ENCODE measurements at places on chromosomes 2 and 18.

DNA sequence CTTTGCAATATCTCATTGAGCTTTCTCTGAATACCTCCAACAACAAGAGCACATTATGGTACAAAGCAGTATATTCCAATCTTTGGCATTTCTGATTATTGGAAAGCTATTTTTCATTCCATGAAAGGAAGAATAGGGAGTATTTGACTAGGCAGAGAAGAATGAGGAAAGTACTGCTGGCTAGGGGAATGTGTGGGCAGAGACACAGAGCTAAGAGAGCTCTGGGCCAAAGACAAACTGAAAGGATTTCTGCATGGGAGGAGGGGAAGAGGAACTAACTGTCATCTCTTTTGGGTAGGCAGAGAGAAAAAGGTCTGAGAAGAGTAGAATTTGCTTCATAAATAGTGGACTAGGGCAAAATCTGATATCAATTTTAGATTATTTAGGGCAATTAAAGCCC lies 150.8 kb downstream of the CCDC85A start:
- DNase-seq, result no peak

- DNase-seq, result no peak
Observed at GRCh38 chr18:26470011-26470637, 78.2 kb downstream of the KCTD1 start.

DNA sequence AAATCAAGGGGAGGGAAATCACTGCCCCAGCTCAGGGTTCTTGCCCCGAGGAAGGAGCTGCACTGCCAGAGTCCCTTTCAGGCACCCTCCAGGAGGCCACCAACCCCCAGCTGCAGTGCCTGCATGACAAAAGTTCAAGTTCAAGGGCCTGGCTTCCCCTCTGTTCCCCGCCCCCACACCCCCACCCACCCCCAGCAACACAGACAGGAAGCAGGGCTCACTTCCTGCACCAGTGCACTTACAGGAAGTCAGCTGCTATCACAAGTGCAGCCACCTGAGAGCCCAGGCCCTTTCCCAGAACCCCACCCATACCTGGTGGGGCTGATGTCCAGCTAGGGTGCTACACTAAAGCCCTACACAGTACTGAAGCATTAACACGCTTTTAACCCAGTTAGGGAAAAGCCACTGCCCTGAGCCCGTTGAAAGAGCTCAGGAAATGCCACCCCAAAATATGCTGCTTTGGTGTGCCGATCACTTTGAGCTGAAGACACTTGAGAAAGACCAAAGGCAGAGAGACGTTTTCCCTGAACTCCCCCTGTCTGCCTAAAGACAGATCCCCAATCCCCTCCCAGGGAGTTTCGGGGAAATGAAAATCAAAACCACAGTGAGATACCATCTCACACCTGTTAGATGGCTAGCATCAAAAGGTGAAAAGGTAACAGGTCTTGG lies 109.9 kb upstream of the CAB39 start:
- no peak for DNase-seq

- DNase-seq, result no peak
Observed at GRCh38 chr18:57901825-57902589, 98.9 kb upstream of the ATP8B1 start.

Measured in GM18507 (cell line).